Transverse colon (tissue), 4 donors: ENCODE measurements at places on chromosomes 12 and 14. TPM values are rescaled to one million over a fixed set of nuclear protein-coding genes. Genes with fewer than 3 reads are reported as not detected.

DNA sequence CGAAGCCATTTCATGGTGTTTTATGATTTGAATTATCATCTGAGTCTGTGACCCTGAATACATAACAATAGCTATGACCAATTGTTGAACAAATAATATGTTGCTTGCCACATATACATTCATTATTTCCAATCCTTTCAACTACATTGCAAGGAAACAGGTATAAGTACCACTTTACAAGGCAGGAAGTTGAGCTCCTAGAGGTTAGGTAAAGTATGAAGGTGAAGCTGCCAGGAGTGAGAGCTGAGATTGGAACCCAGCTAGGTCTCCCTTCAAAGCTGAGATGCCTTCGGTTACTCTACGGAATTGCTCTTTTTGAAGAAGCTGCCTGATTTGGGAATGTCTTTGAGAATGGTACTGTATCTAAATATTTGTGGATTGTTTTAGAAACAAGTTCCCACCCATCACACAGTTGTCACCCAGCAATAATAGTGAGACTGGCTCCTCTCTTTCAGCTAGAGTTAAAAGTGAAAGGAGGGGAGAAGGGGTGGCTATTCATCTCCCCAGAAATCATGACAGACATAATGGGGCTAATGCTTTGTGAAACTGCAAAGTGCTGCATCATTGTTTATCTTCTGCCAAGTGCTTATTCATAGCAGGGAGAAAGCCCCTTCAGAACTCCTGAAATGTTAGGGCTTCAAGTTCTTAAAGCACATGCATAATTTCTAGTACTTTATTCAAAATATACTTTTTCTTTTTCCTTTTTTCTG is 75.9 kb upstream of the AMIGO2 start:
- no peak for DNase-seq

SLCO1B3 gene
- total RNA-seq = not detected

C1QL4 gene
- total RNA-seq = not detected

DNA sequence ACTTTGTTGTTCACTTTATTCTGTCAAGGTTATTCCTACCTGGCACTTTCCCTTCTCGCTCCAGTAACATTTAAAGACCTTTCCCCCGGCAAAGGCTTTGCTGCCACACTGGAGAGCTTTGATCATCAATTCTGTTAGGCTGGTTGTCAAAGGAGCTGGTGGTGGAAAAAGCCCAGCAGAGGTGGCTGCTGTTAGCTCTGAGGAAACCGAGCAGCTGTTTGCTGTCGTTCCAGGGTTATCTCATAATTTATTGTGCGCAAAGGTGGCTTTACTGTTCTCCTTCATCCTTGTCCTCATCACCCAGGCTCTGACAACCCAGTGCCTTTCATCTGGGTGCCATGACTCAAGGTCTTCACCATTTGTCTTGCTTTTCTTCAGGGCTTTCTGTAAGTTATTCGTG is 38.2 kb upstream of the CRADD start:
- DNase-seq = no peak

TCL1A gene
- not detected for total RNA-seq

DNA sequence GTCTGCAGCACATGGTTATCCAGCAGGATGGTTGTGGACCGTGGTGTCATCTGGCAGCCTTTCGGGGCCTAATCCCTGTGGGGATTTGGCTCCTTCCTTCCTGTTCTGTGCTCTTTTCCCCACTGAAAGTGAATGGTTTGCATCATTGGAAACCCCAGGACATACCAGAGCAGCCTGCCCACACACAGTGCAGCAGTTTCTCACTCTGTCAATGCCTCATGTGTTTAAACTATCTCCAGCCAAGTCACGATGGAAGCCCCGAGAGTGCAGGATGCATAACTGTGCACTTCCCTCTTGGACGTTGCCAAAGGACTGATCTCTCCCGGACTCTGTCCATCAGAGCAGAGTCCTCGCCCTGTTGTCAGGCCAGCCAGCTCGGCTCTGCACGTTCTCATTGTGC is 29.0 kb upstream of the AMN start:
- peak; percentile 44 for DNase-seq

- no peak for DNase-seq
Observed at GRCh38 chr14:40691066-40691465, 915.6 kb upstream of the LRFN5 start.

- DNase-seq = peak; percentile 22
Observed at GRCh38 chr14:69535230-69535848, 39.3 kb downstream of the CCDC177 start.

DNA sequence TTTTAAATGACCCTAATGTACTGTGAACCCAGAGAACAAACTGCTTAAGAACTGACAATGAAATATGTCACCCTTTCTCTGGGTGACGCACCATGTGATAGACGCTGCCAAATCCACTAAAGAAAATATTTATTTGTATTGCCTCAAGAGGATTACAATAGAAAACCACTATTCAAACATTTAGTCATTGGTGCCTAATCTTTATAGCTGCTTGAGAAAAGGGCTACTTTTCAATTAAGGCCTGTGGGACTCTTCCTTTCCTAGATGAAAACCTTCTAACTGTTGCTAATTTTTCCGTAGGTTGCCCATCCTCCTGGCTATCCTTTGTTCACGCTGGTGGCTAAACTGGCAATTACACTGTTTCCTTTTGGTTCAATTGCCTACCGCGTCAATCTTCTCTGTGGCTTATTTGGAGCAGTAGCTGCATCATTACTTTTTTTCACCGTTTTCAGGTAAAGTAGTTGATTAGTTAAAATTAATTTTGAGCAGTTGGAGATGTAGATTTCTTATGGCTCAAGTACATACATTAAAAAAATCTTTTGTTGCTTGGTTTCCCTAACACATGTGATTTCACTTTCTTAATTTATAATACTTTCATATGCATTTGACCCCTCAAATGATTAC is 6.0 kb downstream of the TMEM260 start:
- DNase-seq = no peak

PLEKHD1 gene
- total RNA-seq = 0.14 TPM
